Activated CD4-positive, alpha-beta T cell treated with anti-CD3 and anti-CD28 coated beads, Interleukin-2, amount 50 U/mL, for 48 hours (primary cell): ENCODE measurements at places on chromosomes 2 and 18.

GRCh38 chr18:27687351-27687979 is 489.5 kb downstream of the CDH2 start:
- no peak for DNase-seq

- no peak for DNase-seq
Observed at GRCh38 chr2:177391822-177392372, 676 bp upstream of the AGPS start.

DNA sequence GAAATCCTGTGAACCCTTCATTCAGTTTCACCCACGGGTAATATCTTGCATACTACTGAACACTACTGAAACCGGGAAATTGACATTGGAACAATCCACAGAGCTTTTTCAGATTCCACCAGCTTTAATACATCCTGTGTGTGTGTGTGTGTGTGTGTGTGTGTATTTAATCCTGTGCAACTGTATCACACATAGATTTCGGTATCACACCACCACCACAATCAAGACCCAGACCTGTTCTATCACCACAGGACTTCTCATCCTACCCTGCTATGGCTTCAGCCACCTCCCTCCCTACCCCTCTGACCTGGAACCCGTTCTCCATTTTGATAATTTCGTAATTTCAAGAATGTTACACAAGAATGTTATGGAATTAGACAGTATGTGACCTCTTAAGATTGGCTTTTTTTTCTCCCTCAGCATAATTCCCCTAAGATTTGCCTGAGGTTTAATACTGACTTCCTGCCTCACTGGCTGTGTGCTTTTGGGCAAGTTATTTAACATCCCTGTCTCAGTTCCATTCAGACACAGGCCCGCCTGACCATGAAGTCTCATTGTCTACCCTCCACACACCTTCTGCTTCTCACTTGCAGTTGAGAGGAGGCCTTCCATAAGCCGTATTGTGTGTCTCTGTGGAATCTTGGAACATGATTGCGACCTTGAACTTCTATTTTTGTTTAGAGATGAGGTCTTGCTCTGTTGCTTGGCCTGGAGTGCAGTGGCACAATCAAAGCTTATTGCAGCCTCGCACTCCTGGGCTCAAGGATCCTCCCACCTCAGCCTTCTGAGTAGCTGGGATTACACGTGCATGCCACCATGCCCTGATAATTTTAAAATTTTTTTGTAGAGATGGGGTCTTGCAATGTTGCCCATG is 14.4 kb upstream of the TMEM131 start:
- peak; percentile 14 for DNase-seq

GRCh38 chr2:170101789-170102188 is 76.2 kb upstream of the MYO3B start:
- no peak for DNase-seq

DNA sequence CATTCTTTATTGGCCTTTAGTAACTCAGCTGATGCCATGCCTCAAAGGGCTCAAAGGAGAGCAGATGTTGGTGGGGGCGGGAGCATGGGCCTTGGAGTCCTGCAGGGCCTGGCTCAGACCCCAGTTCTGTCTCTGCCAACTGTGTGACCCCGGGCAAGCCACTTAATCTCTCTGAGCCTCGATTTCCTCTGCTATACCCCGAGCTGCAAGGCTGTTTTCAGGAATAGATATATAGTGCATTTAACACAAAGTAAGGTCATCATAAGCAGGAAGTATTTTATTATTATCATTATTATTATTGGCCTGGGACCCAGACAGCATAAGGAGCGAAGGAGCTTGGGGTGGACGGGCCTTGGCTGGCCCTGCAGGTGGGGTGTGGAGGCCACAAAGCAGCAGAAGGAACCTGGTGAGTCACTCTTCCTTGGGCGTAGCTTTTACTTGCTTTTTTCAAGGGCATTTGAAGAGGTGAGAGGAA is 162.7 kb downstream of the INHBB start:
- no peak for DNase-seq

DNA sequence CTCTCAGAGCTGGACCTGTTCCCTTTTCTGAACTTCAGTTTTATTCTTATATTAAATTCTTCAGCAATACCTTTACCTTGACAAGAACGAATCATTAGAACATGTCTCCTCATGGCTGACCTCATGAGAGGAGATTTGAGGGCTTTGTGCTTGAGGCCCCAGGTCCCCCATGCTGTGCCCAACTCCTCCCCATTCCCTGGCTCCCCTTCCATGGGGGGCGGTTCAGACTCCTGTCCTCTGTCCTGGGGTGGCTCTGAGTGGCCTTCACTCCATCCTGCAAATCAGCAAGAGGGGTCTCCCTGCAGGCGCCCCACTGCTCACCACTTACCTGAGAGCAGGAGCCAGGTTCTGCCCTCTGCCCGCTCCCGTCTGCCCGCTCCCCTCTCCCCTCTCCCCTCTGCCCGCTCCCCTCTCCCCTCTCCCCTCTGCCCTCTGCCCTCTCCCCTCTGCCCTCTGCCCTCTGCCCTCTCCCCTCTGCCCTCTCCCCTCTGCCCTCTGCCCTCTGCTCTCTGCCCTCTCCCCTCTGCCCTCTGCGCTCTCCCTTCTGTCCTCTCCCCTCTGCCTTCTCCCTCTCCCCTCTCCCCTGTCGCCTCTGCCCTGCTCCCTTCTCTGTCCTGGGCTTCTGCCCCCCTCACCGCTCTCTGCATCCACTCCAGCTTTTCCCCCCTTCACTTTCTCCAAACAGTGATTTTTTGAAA is 98.7 kb upstream of the ALKAL2 start:
- no peak for DNase-seq

DNA sequence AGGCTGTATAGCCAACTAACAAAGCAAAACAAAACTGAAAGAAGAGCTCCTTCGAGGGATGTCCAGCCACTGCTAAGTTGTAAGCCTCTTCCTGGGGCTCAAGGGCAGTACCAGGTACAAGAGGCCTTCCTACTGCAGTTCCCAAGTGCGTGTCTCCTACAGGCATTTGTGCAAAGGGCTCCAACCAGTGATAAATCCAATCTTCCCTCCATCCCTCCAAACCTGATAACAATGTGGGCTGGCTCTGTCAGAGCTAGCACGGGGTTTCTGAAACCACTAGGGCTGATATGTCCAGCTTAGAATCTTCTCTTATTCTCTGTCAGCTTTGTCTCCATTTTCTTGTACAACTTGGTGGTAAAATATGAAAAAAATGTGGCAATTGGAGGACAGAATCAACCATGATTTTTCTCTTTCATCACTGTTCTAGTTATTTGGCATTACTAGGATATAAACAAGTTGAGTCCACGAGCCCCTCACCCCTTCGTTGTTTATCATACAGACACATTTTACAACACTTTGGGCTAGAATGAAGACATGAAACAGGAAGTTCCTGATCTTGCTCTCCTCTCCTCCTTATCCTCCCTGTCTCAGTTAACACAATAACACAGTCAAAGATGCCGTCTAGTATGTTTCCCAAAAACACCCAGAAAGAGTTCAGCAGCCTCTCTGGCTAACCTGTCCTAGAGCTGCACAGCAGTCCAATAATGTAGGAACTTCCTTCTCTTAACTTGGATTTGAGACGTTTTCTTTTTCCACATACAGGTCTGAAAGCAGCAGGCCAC is 35.4 kb upstream of the WIPF1 start:
- DNase-seq = peak; percentile 26

DNA sequence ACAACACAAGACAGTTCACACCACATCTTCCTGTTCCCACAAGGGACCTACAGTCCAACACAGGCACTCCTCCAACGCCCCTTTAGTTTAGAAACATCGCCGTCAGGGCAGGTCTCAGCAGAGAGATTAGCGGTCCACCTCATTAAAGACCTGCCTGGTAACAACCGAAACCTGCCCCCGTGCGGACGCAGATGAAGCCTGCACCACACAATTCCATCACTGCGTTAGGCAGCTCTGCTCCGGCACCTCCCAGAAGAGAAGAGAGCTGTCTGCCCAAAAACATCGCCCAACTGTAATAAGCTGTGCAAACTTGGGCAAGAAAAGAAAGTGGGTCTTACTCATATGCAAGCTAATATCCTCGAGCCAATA is 32.7 kb downstream of the ZNF516 start:
- no peak for DNase-seq

DNA sequence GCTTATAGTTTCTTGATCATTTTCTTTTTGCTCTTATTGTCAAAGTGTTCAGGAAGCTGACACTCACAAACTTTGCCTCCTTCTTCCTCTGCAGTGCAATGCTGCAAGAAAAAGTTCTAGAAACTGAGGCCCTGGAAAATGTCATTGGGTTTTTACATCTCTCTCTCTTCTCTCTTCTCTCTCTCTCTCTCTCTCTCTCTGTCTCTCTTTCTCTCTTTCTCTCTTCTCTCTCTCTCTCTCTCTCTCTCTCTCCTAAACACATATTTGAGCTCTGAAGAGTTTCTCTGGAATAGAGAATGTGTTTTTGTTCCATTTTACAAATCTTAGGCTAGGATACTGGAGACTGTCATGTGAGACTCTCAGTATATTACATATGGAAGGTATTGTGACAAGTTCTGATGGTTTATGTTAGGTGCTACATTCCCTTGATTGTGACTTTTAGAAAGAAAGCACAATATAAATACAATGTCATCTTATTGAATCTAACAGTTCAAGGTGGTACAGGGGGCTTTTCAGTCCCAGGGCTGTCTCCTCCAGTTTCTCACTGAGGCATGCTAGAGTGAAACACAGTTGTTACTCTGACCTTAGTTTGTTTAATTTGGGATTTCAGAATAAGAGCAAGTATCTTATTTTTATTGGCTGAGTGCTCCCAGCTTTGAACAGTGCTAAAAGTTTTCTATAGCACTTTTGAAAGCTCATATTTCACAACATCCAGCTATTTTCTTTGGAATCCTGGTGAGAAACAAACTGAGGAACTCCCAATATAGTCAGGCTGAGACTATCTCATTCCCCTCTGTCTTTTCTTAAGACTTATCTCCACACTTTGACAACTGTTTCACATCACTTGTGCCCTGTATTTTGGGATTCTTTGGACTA is 41.4 kb upstream of the EHBP1 start:
- no peak for DNase-seq

DNA sequence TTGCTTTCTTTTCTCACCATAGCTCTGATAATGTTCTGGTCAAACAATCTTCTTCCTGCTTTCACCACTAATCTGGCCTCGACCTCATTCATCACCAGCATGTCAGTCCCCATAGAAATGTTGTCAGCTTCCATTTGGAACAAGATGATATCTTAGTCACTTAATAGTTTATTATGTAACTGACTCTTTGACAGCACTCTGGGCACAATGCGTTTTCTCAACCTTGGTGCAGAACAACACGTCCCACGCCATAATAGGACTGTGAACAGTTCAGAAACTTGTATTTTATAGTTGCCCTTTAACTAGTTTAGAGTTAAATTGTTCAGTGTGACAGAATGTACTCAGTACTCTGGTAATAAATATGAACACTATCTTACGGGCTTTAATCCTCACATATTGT is 106.0 kb downstream of the MC4R start:
- DNase-seq = no peak

- DNase-seq = no peak
Observed at GRCh38 chr2:86301009-86301408, 36.4 kb downstream of the REEP1 start.

GRCh38 chr2:233118648-233119000 is 58.5 kb downstream of the INPP5D start:
- DNase-seq = no peak

DNA sequence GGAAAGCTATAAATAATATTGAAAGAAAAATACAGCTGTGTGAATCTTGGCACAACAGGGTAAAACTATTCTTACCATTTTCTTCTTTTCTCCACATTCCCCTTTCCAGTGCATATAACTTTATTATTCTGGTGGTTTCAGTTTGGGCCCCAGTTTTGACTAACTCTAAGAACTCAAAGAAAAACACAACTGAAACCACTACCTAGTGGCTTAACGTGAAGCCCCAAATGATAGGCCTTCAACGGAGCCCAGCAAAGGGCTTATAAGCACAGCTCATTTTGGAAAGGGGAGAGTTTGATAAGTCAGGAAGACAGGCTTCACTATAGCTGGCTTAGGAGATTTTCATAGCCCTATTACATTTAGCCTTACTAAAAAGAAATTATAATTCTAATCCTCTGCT is 62.4 kb downstream of the PPP1R1C start:
- no peak for DNase-seq

DNA sequence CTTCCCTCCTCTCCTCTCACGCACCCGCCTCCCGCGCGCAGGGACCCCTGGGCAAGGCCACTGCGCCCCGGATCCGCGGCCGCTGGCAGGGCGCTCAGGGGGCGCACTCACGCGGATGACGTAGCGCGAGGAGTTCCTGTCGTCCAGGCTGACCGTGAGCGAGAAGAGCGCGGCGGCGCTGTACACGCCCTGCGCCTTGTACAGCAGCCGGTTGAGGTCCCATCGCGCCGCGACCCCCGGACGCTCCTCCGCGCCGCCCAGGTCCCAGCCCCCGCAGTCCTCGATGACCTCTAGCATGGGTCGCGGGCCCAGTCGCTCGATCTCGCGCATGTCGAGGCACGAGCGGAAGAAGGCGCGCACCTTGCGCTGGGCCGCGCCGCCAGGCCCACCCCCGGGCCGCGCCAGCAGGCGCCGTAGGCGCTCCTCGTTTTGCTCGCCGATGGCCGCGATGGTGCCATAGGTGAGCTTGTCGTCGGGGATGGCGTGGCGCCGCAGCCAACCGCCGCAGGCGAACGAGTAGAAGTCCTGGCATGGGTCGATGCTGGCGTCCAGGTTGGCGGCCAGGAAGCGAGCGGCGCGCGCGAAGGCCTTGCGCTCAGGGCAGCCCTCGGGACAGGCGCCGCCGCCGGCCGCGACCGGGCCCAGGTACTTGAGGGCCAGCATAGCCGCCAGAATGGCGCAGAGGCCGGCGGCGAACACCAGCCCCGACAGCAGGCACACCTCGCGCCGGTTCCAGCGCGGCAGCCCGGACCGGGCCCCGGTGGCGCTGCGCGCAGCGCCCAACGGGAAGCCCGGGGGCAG is 1.7 kb downstream of the ECEL1 start:
- no peak for DNase-seq

DNA sequence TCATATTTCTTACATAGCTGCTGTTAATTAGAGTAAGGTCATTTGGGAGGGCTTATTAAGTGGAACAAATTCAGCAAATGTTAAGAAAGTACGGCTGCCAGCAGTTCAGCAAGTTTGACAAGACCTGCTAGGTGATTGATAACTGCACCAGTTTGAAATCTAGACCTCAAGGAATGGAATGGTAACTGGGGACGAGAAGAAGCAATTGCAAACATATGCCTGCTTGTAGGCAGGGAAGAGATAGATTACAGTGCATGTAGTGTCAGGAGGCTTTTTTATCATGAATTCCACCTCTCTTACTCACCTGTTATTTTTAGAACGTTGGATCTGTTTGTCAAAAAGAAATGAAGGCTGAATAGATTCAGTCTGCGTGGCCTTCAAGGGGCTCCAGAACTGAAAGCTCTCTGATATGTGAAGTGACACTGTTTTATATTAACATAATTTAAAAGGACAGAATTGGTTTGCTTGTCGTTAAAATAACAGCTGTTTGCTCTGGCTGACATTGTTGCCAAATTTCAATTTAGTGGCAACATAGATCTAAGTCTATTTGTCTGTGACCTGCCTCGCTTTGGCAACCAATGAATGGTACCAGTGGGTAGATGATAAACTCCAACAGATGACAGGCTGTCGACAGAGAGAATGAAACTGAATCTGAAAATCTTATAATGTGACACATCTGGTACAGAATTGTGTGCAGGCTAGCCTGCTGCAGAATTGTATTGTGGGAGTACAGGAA is 199.3 kb downstream of the ZNF407 start:
- DNase-seq = no peak

GRCh38 chr18:63376538-63376937 is 9.5 kb upstream of the KDSR start:
- DNase-seq = no peak
